ENCODE measurements at places on chromosomes 1 and 21.

GRCh38 chr1:156618853-156619581 is at the start of gene HAPLN2:
TSS of gene HAPLN2 (plus strand) at chr1:156619415. CDS start at chr1:156623491, 4,076 bp downstream.
- DNase-seq: no peak

DNA sequence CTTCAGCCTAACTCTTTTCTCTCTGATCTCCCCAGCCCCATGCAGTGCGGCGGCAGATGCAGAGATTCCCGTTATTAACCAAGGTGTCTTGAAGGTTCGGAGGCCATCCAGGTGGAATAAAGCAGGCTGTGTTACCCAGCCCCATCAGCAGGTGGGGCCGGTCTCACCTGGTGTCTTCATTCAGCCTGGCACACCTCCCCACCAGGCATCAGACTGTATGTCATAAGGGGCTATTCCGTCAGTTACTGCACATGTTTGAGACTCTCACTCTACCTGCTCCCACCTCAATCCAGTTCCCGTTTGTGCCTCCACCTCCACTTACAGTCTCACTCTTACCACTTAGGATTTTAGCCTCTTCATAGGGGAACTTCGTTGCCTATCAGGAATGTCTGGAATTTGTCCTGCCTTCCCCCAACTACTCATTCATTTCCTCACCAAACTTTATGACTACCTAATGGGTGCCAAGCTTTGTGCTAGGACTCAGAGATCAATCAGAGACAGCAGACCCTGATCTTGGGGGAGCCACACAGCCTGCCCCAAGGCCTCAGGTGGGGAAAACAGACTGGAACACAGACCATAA is 170.2 kb downstream of the PLPP3 start:
- DNase-seq: no peak

GRCh38 chr1:181202986-181203555 is 114.6 kb downstream of the IER5 start:
- no peak for DNase-seq

DNA sequence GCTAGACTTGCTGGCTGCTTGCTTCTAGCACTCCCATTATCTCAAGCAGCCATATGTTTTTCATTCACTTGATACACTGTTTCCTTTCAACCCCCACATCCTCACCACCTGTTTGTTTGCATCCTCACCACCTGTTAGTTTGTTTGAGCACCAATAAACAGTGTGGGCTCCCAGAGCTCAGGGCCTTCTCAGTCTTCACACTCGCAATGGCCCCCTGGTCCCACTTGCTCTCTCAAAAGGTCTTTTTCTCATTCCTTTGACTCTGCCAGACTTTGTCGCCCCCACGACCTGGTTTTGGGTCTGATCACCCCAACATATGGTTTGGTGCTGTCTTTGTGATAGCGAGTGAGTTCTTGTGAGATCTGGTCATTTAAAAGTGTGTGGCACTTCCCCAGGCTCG is 6.2 kb upstream of the PADI4 start:
- DNase-seq: no peak

DNA sequence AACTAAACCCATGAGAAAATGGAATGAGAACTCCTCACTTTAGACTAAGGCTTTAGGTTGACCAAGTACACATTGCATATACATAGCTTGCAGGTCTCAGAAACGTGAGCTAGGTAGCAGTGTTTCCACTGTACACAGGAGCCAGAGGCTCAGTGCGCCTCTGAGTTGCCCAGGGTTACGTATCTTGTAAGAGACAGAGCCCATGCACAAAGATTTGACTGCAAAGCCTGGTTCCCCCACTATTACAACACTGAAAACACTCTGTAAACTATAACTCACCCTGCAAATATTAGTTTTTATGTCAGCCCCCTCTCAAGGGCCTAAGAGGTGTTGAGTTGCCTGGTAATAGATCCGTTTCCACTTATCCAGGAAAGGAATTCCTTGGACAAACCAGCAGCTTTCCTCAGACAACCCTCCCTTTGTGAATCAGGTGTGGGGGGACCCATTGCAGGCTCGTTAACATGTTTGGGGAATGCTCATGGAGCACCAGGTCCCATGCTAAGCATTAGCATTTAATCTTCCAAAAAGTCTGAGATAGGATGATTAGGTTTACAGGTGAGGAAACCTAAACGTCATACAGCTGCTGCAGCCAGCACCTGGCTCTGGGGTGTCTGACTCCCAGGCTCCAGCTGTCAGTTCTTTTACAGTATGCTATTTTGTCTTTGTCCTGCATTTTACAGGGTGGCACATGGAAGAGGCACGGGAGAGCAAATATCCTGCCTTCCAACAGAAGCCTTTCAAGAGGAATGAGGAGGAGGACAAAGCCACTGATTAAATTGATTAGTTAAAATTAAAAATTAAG is 25.7 kb downstream of the TENT5C start:
- no peak for DNase-seq
